ENCODE measurements at places on chromosomes 13 and 19. TPM values are rescaled to one million over a fixed set of nuclear protein-coding genes. Genes with fewer than 3 reads are reported as not detected.

Gene PRR19
- 0.30 TPM for total RNA-seq

Gene C19orf38
- total RNA-seq: 0.49 TPM

Gene ZNF486
- total RNA-seq: not detected

Gene CLIP3
- total RNA-seq: 2.3 TPM

Gene IL4I1
- not detected for total RNA-seq

Gene GRK1
- not detected for total RNA-seq

Gene CEACAM4
- not detected for total RNA-seq

Gene AP1M2
- total RNA-seq: 1.8 TPM

Gene SLITRK6
- 12.0 TPM for total RNA-seq

Gene KLK15
- total RNA-seq: not detected

Gene SMIM24
- not detected for total RNA-seq

Gene MEF2B
- 1.4 TPM for total RNA-seq

Gene SLC39A3
- total RNA-seq: 21.3 TPM

Gene SIGLEC5
- total RNA-seq: not detected

Gene FUT3
- 0.22 TPM for total RNA-seq

Gene CA11
- total RNA-seq: 2.9 TPM

Gene SIGLEC6
- total RNA-seq: not detected

Gene CCL25
- total RNA-seq: not detected

Gene CCDC70
- not detected for total RNA-seq

Measured in MCF 10A (cell line).